Epithelial cell of esophagus (primary cell): ENCODE measurements at places on chromosomes 7 and 10.

DNA sequence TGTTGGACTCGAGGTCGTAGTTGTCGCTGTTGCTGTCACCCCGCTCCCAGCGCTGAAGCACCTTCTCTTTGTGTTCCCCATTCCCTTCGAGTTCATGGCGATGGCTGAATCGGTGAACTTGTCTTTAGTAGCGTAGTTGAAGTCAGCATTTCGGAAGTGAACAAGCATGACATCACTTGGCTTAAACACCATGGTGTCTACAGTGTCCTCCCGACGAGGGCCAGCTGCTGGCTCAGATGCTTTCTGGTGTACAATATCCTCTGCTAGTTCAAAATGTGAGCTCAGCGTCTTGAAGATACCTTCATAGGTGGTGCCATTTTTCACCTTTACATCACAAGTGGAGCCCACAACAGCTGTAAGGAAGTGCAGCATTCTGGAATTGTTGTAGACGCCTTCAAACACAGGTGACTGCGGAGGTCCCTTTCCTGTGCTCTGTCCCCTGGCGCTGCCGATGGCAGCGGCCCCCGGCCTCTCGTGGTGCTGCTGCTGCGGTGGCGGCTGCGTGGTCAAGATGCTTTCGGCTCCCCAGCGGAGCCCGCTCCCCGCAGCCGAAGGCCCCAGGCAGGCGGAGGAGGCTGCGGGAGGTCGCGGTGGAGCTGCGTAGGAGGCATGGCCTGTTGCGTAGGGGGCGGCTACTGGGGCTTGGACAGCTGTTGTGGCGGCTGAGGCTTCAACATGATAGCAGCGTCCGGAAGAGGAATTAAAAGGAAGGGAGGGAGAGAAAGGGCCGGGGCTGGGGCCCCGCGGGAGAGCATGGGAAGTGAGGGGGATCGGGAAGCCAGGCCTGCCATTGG, 59.3 kb downstream of the ANKMY2 start:
- DNase-seq, result no peak

DNA sequence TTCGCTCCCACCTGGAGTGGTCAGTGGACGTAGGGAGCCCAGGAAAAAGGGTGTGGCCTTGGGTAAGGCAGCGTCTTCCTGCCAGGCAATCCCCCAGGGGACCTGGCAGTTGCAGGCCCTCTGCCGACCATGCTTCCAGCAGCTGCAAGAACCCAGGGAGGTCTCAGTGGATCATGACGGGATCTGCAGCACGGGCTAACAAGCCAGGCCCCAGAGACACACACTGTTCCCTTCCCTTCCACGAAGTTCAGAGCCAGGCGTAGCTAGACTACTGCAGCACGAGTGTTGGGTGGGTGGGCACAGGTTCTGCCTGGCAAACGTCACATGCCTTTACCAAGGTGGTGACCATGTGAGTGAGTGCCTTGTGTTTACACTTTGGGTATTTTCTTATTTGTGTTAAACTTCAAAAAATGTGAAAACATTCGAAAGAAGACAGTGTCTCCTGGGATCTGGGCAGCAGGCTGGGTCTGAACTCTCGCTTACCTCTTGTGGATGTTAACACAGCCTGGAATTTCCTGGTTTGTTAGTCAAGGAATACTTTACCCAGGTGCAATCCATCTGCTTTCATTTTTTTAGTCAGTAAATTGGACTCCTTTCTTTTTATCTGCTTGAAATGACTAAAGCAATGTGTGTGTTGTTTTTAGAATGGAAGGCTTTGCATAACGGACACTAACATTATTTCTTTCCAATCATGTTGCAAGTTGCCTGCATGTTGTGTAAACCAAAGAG, 48.2 kb upstream of the VIPR2 start:
- no peak for DNase-seq

GRCh38 chr10:93751124-93751523, 6.6 kb upstream of the LGI1 start:
- no peak for DNase-seq

DNA sequence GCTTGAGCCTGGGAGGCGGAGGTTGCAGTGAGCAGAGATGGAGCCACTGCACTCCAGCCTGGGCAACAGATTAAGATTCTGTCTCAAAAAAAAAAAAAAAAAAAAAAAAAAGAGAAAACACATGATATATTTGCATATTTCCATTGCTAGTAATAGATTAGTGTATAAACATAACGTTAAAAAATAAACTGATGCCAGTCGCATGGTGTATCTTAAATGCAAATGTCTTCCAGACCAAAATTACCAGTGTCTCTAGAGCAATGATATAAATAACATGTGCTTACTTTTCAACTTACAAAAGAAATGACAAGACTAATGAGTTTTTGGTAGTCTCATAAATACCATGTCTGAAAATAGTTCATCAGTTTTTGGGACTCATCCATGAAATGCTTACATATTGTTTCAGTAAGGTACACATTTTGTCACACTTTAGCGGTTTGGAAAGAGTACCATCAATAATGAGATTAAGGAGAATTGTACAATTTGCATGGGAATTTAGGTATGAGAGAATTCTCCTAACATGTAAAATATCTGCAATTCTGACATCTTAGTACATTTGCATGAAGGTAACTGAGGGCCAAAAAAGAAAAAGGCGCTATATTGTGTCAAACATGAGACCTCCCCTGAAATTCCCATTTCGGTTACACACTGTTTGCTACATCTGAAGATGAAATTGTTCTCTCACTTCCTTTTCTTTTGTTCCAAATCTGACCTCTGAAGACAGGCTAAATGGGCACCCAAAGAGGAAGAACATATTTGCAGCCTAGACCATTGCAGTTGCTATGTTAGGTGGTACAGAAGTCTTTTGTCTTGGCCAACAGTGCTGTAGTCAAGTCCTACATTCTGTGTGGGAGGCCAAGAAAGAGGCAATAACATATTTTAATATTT, 51.5 kb upstream of the PIP4K2A start:
- DNase-seq, result no peak

- no peak for DNase-seq
Observed at GRCh38 chr7:36013246-36014014, 139.6 kb upstream of the EEPD1 start.

- no peak for DNase-seq
Observed at GRCh38 chr10:107056182-107056581, 108.3 kb downstream of the SORCS1 start.

DNA sequence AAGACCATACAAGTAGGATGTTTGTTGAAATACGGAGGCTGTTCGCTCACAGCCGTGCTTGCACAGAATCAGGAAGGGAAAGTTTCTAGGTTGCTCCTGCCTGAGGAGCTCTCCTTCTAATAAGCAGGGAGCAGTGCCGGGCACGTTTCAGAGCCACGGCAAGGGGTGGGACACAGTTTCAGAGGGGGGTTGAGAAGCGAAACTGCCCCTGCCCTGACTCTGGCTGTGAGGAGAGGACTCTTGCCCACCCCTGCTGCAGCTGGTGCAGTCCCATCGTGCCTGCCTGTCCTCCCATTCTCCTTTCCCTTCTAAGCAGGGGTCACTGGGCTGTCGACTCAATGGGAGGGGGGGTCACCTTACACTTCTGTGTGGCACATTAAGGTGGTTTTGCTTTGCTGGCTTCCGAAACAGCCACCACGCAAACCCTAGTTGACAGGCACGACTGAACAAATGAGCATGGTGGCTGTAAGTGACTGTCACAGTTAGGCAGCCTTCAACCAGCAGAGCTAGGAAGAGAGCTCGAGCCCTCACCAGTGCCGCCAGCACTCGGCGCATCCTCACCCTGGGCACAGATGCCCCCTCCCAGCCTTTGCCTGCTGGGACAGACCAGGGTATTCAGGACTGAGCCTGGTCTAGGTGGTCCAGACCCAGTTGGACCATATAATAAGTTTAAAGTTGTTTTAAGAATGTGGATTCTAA, 37.5 kb downstream of the ZNF467 start:
- no peak for DNase-seq

DNA sequence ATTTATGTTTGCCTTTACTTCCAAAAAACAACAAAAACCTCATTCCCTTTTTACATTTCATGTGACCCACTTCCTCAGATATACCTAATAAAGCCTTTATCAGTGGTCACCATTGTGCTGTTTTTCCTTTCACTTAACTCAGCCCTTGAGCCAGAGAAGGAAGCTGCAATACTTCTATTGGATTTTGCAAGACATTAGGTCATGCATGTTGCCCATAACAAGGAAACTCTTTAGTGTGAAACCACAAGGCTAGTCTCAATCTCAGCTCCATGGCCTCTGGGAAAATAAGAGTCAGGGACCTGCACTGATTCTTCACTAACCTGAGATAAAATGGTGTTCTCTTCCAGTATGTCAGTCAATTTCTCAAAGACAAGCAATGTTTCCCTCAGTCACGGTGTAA, 27.8 kb downstream of the STEAP4 start:
- DNase-seq, result peak; percentile 87

- no peak for DNase-seq
Observed at GRCh38 chr10:127690176-127690835, 46.7 kb upstream of the FOXI2 start.

- DNase-seq, result peak; percentile 74
Observed at GRCh38 chr7:28921822-28922221, 36.3 kb downstream of the TRIL start.

DNA sequence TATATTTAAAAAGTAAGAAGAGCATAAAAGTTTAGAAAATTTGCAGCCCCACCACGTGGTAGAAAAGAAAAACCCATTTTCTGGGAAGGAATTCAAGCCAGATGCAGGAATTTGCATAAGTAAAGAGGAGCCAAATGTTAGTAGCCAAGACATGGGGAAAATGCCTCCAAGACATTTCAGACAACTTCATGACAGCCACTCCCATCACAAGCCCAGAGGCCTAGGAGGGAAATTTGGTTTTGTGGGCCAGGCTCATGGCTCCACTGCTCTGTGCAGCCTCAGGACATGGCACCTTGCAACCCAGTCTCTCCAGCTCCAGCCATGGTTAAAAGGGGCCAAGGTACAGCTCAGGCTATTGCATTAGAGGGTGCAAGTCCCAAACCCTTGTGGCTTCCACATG, 411.9 kb downstream of the THSD7A start:
- DNase-seq, result no peak

DNA sequence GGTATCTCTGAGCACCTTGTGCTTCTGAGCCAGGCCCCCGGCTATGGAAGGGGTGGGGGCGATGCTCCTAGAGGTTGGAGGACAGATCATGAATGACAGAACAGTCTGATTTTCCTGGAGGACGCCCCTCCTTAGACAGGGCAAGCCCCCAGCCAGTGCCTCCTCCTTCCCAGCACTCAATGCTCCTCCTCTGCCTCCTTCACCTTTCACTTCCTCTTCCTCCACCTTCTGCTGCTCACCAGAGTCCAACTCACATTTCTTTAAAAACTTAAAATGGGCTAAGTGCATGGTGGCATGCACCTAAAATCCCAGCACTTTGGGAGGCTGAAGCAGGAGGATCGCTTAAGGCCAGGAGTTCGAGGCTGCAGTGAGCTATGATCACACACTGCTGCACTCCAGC, 71.1 kb upstream of the CUX1 start:
- no peak for DNase-seq
